ENCODE measurements at places on chromosomes 3 and 15. TPM values are rescaled to one million over a fixed set of nuclear protein-coding genes. Genes with fewer than 3 reads are reported as not detected.

GRCh38 chr15:101133751-101134261 lies 118.0 kb downstream of the CHSY1 start:
- no peak for DNase-seq

The CERS3 gene
- total RNA-seq, result not detected

The TUSC7 gene
- not detected for total RNA-seq

The KLHL25 gene
- 12.5 TPM for total RNA-seq

The NSMCE3 gene
- 7.0 TPM for total RNA-seq

The CFAP100 gene
- total RNA-seq, result not detected

The GOLGA6D gene
- not detected for total RNA-seq

DNA sequence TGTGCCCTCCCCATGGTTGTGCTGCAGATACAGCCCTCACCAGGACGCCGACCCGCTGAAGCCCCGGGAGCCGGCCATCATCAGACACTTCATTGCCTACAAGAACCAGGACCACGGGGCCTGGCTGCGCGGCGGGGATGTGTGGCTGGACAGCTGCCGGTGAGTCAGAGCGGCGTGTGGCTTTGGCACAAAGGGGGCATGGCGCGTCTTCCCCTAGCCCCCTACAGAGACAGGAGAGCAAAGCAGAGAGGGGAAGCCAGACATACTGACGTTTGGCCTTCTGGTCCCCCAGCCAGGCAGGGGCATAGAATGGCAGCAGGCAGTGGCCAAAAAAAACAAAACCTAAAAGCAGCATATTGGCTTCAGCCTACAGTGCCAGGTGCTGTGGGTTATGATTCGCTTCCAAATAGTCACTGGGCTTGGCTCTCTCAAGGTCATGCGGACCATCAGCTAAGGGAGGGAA lies 64.0 kb downstream of the MESD start:
- no peak for DNase-seq

- no peak for DNase-seq
These were observed 163.6 kb downstream of the KCNMB2 start for GRCh38 chr3:178699810-178700209.

GRCh38 chr3:15339786-15340215 lies 7.4 kb upstream of the SH3BP5 start:
- DNase-seq, result peak; percentile 65

The CIDEC gene
- total RNA-seq, result not detected

DNA sequence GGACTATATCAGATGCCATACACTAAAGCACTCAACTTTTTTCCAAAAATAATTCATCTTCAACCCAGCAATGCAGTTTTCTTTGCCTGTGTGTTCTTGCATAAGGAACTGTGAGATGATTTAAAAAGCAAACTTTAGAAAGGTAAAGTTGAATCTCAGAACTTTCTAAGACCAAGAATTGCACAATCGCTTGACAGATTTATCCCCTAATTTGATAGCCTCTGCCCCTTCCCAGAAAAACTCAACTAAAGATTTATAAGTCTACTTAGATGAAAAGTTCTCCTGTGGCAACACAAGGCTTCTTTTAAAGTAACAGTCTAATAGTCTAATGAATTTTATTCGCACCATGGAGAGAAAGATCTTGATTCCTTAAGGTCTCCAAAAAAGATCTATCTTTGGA lies 259.3 kb downstream of the MAGI1 start:
- DNase-seq, result no peak

GRCh38 chr3:53257465-53257864 lies 1.6 kb upstream of the TKT start:
- no peak for DNase-seq

Measured in PC-3 (cell line).